ENCODE measurements at places on chromosomes 12 and 14.

DNA sequence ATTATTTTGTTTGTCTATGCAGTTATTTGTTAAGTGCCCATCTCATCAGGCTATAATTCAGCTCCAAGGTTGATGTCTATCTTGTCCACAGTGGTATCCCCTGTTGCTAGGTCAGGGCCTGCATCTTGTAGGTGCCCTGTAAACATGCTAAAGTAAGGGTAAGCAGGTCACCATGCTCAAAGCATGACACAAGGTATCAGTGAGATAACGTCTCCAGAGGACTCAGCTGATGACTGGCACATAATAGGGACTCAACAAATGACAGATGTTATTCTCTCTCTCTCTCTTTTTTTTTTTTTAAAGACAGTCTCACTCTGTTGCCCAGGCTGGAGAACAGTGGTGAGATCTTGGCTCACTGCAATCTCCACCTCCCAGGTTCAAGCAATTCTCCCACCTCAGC, 2.3 kb downstream of the SDSL start:
- no peak for DNase-seq

- DNase-seq: no peak
Measured at GRCh38 chr12:5964913-5965900, 20.1 kb upstream of the ANO2 start.

- peak; percentile 87 for DNase-seq
Measured at GRCh38 chr12:105228494-105228893, 7.5 kb downstream of the APPL2 start.

DNA sequence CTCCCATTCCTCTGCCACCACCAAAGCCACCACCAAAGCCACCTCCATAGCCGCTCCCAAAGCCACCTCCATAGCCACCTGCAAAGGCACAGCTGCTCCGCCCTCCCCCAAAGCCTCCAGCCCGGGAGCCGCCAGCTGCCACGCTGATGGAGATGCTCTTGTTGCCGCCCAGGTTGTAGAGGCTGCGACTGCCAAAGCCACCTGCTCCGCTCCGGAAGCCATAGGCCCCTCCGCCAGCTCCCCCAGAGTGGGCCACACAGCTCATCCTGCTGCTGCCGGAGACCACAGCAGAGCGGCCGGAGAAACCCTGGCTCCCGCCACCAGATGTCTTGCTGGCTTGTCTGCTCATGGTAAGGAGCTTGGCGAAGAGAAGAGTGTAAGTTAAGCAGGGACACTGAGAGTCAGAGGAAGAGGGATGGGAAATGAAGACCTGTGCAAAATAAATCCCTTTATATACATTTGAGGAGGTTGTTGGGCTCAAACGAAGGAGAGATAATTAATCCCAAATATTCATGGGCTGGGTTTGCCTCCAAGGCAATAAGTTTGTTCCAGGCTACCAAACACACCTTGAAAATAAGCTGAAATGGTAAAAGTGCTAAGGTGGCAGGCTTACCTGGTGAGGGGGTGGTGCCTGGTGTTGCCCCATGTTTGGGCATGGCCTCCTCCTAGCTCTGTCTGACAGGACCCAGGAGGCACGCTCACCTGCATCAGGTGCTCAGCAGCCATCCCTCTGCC, at the start of gene KRT3:
KRT3 (minus strand) TSS at position 424 of the 735 bp plus-strand sequence; CDS start at position 349, 75 bp downstream.
- no peak for DNase-seq

DNA sequence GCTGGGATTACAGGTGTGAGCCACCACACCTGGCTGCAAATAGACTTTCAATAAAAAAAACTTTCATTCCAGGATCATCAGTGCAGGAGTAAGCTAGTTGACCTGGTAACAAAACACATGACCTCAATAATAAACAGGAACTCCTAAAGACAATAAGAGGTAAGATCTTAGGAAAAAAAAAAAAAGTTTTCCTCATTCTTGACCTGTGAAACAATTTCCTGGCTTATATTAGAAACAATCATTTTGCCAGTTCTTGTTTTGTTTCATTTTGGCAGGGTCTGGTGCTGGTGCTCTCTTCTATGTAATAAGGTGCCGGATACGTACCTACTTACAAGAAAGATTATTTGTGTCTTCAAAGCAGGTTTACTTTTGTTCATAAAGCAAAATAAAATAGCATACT, 90.6 kb upstream of the AMN1 start:
- DNase-seq: no peak

DNA sequence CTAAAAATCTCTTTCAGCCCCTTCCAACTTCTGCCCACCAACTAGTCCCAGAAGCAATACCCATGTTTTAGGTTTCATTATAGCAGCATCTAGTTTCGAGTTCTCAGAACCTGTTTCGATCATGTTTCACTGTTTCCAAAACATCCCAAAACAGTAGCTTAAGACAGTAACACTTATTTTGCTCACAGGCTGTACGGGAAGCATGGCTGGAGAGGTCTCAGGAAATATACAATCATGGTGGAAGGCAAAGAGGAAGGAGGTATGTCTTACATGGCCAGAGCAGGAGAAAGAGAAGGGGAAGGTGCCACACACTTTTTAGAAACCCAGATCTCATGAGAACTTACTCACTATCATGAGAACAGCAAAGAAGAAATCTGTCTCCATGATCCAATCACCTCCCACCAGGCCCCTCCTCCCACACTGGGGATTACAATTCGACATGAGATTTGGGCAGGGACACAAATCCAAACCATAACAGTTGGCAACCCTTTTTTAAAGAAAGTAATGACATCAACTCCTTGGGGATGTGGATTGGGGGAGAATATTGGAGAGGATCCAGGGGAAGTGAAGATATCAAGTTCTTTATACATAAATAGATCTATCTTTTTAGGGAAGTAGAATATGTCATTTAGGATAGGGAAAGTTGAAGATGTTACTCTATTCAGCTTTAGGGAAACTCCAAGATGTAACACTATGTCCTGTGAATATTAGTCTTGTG, 269.9 kb upstream of the PLEKHG7 start:
- DNase-seq: no peak

DNA sequence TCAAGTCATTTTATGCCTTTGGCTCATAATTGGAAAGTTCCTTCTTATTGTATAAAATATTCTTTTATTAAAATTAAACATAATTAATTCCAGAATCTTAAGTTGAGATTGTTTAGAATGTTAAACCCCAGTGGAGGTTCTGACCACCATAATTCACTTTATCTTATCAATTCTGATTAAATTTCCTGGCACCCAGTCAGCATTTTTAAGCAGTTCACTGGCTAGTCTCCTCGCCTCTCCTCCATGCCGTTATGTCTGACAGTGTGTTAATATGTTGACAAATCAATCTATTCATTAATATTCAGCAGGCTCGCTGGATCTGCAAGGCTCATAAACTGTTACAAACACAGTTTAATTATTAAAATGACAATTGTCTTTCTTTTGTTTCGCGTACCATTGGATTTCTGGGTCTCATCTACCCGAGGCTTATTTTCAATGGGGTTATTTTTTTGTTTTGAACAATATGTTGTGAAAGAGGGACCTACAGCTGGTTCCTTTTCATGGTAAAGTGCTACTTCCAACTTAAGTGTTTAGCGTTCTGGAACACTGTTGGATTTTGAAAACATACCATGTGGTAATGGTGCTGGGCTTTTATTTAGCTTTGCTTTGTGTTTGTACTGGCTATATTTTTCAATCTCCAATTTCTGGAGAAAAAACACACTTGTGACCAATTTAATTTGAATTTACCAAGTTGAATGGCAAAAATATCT, 339.7 kb downstream of the PRKD1 start:
- no peak for DNase-seq

DNA sequence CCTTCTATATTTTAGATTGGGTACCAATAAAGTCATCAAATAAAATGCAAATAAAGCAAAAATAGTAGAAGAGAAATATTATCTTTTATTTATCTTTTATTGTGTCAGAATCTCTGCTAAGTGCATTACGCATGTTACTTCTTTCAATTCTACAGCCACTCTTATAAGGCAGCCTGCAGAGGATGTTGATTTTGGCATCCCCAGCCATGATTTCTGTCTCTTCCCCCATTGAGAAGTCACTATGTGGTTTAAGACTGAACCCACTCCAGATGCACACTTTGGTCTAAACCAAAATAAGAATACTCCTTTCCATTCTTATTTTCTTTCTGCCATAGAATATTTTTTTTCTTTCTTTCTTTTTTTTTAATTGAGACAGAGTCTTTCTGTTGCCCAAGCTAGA, 56.0 kb upstream of the ACSS3 start:
- DNase-seq: no peak

GRCh38 chr12:108881953-108882352, 2.1 kb downstream of the DAO start:
- no peak for DNase-seq

- DNase-seq: no peak
Measured at GRCh38 chr12:48276621-48277020, 73.5 kb upstream of the OR10AD1 start.

DNA sequence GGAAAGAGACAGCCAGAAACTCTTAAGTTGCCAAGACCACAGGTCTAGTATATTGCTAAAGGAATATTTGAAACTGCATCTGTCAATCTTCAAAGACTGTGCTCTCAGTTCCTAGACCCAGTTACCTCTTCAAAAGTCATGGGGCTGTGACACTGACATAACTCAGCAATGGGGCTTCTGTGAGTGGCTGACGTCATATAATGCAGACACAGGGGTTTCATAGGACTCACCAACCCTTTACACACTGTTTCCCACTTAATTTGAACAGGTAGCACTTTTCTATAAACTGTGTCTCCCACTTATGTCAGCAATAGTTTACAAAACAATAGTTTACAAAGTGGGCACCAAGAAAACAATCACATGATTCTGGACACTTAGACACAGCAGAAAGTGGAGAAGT, 158.4 kb downstream of the GALC start:
- DNase-seq: no peak

DNA sequence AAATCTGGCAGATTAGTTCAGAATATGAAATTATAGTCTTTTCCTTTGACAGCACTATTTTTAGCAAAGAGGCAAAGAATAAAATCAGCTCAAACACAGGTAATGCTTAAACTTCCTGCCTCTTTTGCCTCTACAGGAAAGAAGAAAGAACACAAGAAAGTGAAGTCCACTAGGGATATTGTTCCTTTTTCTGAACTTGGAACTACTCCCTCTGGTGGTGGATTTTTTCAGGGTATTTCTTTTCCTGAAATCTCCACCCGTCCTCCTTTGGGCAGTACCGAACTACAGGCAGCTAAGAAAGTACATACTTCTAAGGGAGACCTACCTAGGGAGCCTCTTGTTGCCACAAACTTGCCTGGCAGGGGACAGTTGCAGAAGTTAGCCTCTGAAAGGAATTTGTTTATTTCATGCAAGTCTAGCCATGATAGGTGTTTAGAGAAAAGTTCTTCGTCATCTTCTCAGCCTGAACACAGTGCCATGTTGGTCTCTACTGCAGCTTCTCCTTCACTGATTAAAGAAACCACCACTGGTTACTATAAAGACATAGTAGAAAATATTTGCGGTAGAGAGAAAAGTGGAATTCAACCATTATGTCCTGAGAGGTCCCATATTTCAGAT, 17.4 kb downstream of the TMPO start:
- DNase-seq: peak; percentile 55

DNA sequence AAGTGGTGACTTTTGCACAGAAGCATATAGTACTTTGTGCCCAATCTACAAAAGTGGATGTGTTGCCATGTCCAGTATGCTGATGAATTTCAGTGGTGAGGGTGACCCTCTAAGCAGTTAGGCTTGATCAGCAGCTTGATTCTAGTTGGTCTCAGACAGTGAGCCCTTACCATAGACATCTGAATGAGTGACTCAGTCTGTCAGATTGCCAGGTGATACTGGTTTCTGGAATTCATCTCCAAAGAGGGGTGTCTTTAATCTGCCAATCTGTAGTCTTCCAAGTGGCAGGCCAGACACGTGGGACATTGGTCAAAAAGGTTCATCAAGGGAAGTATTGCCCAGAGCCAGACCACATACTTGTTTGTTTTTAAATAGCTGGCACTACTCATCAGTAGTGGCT, 187.4 kb upstream of the SLC16A7 start:
- peak; percentile 73 for DNase-seq

- DNase-seq: no peak
Measured at GRCh38 chr14:45650754-45651153, 397.8 kb upstream of the MIS18BP1 start.

DNA sequence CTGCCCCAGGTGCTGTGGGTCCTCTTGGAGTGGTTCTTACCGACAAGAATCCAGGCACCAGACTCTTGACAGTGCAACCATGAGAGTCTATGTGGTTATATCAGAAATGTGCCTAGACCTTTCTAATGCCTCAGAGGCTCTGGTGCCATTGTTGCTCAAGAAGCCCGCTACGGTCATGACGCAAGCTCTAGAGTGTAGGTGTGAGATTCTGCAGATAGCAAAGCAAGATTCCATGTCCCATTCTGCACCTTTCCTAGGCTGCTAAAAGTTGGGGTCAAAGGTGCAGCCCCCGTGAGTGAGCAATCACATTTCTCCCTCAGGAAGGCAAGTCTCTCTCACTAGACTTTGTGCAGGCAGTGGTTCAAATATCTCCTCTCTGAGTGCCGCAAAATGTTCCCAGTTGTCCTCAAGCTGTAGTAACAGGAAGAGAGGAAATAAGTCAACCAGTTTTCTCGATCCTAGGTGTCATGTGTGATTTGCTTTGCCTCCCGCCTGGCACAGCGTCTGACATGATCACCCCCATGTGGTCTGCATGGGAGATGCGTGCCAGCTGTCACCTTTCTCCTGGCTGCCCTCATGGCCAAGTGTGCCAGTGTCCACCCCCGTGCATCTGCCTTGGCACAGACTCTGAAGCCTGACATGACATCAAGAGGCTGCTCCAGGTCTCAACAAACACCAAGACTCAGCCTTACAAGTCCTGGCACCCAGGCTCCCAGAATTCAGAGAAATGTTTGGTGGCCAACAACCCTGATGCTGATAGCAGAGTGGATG, 122.5 kb upstream of the COCH start:
- no peak for DNase-seq

DNA sequence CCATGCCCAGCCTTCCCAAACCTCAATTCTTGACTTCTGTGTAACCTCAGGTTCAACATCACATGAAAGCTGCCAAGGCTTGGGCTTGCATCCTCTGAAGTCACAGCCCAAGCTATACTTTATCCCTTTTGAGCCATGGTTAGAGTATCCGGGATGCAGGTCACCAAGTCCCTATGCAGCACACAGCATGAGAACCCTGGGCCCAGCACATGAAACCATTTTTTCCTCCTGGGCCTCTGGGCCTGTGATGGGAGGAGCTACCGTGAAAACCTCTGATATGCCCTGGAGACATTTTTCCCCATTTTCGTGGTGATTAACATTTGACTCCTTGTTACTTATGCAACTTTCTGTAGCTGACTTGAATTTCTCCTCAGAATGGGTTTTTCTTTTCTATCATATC, 25.8 kb upstream of the DIO2 start:
- DNase-seq: no peak

DNA sequence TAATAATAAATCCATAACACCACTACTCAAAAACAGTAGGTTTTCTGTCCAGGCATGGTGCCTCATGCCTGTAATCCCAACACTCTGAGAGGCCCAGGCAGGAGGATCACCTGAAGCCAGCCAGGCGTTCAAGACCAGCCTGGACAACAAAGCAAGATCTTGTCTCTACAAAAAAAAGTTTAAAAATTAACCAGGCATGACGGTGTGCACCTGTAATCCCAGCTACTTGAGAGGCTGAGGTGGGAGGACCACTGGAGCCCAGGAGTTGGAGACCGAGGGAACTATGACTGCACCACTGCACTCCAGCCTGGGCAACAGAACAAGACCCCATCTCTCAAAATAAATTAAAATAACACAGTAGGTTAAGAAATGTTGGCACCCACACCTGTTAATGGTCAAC, 44.5 kb upstream of the AP4S1 start:
- DNase-seq: no peak

GRCh38 chr12:131635491-131636122, 75.3 kb upstream of the SFSWAP start:
- DNase-seq: no peak

GRCh38 chr14:74584951-74585350, 27.1 kb downstream of the LTBP2 start:
- DNase-seq: no peak
